ENCODE measurements at places on chromosomes 5 and 9.

DNA sequence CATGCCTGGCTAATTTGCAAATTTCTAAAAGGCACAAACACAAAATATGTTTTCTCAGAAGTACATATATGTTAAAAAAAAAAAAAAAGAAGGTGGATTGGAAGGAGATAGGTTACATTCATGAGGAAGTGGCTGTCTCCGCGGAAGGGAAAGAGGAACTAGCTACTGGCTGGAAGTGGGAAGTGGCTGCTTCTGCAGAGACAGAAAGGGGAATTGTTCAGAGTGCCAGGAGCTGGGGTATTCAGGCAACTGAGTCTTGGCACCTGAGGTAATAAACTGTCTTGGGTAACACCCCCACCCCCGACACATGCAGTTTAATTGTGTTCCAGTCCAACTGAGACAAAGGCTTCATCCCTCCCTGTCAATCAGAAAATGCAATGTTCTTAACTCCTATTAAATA is 45.6 kb downstream of the S1PR3 start:
- DNase-seq, result no peak

DNA sequence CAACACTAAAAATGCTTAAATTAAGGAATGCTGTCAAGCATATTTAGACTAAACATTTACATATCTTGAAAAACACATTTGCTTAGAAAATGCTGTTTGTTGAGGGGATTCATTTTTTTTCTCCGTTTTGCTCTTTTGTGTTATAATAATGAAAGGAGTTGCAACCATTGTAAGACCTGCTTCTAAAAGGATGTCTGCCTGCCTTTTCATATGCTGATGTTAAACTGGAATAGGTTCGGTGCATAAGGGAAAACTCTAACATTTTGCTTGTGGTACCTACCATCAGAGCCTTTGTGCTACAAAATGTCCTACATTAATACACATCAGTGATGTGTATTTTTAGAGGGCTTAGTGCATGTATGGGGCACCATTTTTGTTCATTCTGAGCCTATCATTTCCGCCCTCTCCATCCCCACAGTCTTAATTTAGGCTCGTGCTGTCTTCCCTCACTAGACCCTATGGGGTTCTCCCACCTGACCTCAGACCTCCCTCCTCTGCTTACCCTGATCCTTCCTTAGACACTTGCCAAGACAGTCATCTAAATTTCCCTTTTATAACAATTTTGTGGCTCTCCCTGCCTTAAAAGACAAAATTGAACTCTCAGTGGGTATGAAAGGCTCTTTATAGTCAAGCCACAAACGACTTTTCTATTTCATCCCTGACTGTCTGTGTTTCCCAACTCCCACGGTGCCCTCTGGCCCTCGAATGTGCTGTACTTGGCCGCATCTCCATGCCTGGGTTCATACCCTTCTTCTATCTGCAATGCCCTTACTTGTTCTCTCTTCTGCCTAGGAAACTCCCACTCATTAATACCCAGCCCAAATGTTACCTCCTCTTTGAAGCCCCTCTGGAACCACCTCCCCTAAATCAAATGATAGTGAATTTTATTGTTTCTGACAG is 61.2 kb downstream of the CMYA5 start:
- DNase-seq, result no peak

GRCh38 chr5:74314906-74315305 is 325.6 kb downstream of the ENC1 start:
- no peak for DNase-seq

GRCh38 chr5:9785751-9786150 is 155.6 kb upstream of the TAS2R1 start:
- DNase-seq, result no peak

GRCh38 chr9:98287384-98287783 is 31.9 kb upstream of the TBC1D2 start:
- DNase-seq, result no peak

DNA sequence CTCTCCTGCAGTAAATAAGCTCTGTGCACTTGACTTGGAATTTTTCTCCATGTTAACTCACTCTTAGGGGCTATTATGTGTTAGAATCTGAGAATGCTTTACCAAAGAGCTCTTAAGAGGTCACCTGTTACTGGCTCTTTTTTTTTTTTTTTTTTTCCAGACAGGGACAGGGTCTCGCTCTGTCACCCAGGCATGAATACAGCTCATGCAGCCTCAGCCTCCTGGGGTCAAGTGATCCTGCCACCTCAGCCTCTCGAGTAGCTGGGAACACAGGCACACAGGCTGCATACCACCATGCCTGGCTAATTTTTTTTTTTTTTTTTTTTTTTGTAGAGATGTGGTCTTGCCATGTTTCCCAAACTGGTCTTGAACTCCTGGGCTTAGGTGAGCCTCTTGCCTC is 22.1 kb downstream of the HMGXB3 start:
- no peak for DNase-seq

DNA sequence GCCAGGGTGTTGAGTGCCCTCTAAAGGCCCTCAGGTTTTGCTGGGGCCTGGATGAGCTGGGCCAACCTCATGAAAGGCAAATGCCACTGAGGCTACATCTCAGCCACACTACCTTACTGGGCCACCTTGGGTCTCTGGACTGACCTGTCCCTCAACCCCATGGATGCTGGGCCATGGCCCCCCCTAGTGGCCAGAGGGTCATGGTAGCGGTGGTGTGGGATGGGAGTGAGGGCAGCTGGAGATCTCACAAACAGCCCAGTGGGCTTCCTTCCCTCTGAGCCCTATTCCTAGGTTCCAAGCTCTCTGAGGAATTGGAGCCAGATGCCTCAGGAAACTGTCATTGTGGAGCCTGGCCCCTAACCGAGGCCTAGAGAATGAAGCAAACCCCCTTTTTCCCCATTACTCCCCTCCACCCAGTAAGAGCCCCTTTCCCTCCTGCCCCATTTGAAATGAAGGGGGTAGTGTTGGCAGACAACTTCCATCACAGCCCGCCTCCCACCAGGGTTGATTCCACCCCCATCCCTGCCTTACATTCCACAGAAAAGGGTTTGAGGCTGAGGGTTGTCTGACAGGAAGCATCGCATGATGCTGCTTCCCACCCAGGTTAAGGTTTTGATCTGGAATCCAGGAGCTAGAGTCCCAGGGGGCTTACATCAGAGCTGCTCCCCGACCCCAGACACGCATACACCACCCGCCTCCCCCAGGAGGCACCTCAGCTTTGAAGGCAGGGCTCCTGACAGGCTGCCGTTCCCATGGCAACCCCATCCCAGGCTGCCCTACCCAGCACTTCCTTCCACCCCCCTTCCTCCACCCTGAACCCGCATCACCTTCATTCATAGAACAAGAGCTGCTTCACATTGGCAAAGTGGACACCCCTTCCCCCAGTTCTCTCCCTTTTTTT is 63.9 kb downstream of the PCDH1 start:
- peak; percentile 18 for DNase-seq

- no peak for DNase-seq
These were observed 107.9 kb upstream of the DAP start for GRCh38 chr5:10868956-10869355.

GRCh38 chr5:88882276-88883038 is 527 bp downstream of the MEF2C start:
- DNase-seq, result no peak

GRCh38 chr9:82271106-82271561 is 282.6 kb downstream of the SPATA31D1 start:
- DNase-seq, result no peak

Measured in activated T-cell treated with anti-CD3 and anti-CD28 coated beads for 4 hours (primary cell).